Heart left ventricle (tissue), 16 donors: ENCODE measurements at places on chromosomes 6 and 20. TPM values are rescaled to one million over a fixed set of nuclear protein-coding genes. Genes with fewer than 3 reads are reported as not detected.

YWHAB gene
- total RNA-seq, result 70.8 TPM

- peaks cover 46% of the 10 kb centered on the region for H3K36me3 ChIP-seq
- no peaks in the 10 kb centered on the region for H3K27me3 ChIP-seq
- H3K27ac ChIP-seq, result no peak overlapping the region
- no peak overlapping the region for H3K4me3 ChIP-seq
Measured at GRCh38 chr20:62297449-62298227, 5.2 kb upstream of the ADRM1 start.

GRCh38 chr6:44622956-44623355 is 235.4 kb downstream of the CDC5L start:
- no peak overlapping the region for H3K27ac ChIP-seq
- no peaks in the 10 kb centered on the region for H3K36me3 ChIP-seq
- H3K4me3 ChIP-seq, result no peak overlapping the region
- no peaks in the 10 kb centered on the region for H3K27me3 ChIP-seq
- no peak for DNase-seq

- H3K36me3 ChIP-seq, result no peaks in the 10 kb centered on the region
- H3K4me3 ChIP-seq, result no peak overlapping the region
- no peaks in the 10 kb centered on the region for H3K4me1 ChIP-seq
- no peaks in the 10 kb centered on the region for H3K27me3 ChIP-seq
- no peak overlapping the region for H3K27ac ChIP-seq
- DNase-seq, result no peak
Measured at GRCh38 chr6:169008641-169009257, 244.9 kb downstream of the THBS2 start.

DNA sequence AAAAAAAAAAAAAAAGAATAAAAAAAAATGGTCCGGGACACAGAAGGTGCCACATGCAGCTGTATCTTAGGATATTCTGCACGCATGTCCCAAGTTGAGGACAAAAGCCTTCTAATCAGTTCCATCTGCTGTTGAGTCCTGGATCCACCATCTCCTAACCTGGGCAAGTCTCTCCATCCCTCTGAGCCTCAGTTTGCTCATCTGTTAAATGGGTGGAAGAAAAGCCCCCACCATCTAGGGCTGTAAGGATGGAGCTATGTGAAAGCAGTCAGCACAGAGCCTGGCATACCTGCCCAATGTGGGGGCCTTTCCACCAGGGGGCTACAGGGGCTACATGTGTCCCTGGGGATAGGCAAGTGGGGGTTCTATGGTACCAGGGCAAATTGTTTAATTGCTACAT is 208.4 kb downstream of the ZMYND8 start:
- H3K4me1 ChIP-seq, result no peaks in the 10 kb centered on the region
- no peak overlapping the region for H3K4me3 ChIP-seq
- DNase-seq, result no peak

GRCh38 chr6:38571721-38572120 is 68.0 kb downstream of the BTBD9 start:
- H3K27ac ChIP-seq, result no peak overlapping the region
- no peak overlapping the region for H3K4me3 ChIP-seq
- DNase-seq, result no peak

DNA sequence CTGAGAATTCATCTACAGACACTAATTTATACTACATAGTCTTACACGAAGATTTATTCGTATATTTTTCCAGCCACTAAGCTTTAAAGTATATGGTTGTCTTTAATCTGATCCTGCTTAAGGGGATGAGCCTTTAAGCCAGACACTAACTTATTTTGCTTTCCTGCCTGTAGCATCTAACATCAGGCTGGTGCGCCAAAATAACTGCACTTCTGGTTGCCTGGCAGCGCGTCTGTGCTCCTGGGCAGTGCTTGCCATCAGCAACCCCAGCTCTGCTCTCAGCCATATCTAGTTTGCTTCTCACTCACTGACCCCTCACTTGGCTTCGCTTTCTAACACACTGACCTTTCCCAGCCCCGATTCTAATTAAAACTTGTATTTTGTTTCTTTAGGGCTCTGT is 21.8 kb downstream of the HMGCLL1 start:
- no peaks in the 10 kb centered on the region for H3K36me3 ChIP-seq
- H3K4me3 ChIP-seq, result no peak overlapping the region
- no peaks in the 10 kb centered on the region for H3K4me1 ChIP-seq
- DNase-seq, result peak; percentile 15

- H3K4me3 ChIP-seq, result no peak overlapping the region
- no peaks in the 10 kb centered on the region for H3K27me3 ChIP-seq
- H3K4me1 ChIP-seq, result no peaks in the 10 kb centered on the region
- no peak overlapping the region for H3K27ac ChIP-seq
- no peaks in the 10 kb centered on the region for H3K36me3 ChIP-seq
Measured at GRCh38 chr6:50116797-50117542, 67.2 kb upstream of the DEFB112 start.
